Hypothalamus (tissue), 51 donors: ENCODE measurements at places on chromosomes 11 and 22.

GRCh38 chr11:105144887-105145286 lies 5.3 kb upstream of the CARD18 start:
- no peak for DNase-seq

- DNase-seq: no peak
These were observed 39.9 kb upstream of the CD5 start for GRCh38 chr11:61062181-61062930.

- DNase-seq: no peak
These were observed 63.5 kb downstream of the MICAL3 start for GRCh38 chr22:17960695-17961445.

DNA sequence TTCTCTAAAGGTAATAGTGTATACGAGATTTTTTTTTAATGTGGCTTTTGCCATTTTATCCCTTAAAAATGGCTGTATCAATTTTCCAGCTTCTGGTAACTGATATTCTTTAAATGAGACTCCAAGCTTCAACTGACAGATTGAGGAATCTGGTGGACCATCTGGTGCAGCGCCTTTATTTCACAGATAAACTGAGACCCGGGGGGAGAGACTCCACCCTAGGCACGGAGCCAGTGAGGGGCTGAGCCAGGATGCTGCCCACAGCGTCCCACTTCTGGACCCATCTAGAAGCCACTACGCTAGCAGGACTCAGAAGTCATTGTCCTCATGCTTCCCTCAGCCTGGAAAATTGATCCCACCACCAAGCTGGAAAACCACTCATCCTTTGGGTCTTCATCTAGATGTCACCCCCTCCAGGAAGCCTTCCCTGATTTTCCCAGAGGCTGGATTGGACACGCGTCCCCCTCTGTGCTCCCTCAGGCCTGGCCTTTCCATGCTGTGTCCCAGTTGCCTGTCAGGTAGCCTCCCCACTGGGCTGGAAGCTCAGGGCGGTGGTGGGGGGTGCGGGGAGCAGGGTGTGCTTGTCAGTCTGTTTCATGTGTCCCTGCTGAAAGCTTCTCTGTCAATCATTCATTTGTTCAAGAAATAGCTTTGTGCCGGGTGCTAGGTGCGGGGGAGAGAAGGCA lies 12.3 kb upstream of the CD5 start:
- no peak for DNase-seq

DNA sequence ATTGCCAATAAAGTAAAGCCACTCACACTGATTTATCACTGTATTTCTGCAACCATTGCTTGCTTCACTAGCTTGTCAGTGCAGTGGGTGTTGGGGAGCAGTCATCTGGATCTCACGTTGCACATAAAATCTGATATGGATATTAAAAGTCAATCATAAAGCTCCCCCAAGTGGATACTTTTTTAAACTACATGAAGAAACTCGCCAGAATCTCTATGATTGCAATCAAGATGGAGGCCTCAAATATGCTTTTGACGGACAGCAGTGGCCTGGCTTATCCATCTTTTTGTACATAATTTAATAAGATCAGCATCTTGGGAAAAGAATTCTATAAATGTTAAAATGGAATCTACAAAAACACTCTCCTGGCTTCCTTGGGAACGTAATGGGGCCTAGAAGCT lies 137.7 kb downstream of the WT1 start:
- no peak for DNase-seq

DNA sequence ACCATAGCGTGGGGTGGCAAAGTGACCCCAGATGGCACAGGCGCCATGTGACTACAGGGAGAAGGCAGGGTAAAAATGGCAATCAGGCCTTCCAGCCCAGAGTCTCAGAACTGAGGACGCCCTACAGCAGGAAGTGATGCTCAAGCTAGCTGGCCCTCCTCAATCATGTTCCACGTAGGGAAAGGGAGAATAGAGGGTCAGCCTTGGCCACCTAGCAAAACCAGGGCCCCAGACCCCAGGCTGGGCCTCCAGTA lies 978 bp upstream of the ANKRD13D start:
- no peak for DNase-seq

GRCh38 chr11:103315248-103315647 lies 206.0 kb downstream of the DYNC2H1 start:
- no peak for DNase-seq

- no peak for DNase-seq
These were observed 27.5 kb downstream of the ADAMTS8 start for GRCh38 chr11:130400781-130401483.

DNA sequence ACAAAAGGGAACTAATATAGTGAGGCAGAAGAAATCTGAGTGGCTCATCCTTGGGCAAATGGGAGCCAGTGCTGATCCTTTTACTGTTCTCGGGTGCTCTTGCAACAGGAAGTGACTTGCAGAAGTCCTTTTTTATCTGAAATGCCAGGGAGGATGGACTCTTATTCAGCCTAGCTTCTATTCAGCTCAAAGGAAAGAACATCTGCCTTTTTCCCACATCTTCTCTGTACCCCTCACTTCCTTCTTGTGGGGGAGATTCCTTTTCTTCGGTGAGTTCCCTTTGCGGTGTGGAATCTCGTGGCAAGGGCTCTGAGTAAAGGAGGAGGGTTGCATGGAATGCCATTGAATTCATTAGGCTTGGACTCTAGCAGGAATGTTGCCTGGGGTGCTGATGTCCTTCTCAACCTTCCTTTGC lies 76.2 kb downstream of the ZBTB16 start:
- no peak for DNase-seq

GRCh38 chr22:22401381-22401780 lies 107.2 kb downstream of the ZNF280B start:
- no peak for DNase-seq

- no peak for DNase-seq
These were observed 113.3 kb downstream of the FAM76B start for GRCh38 chr11:95676308-95676707.

GRCh38 chr11:47523490-47524225 lies 29.3 kb downstream of the CELF1 start:
- DNase-seq: no peak

DNA sequence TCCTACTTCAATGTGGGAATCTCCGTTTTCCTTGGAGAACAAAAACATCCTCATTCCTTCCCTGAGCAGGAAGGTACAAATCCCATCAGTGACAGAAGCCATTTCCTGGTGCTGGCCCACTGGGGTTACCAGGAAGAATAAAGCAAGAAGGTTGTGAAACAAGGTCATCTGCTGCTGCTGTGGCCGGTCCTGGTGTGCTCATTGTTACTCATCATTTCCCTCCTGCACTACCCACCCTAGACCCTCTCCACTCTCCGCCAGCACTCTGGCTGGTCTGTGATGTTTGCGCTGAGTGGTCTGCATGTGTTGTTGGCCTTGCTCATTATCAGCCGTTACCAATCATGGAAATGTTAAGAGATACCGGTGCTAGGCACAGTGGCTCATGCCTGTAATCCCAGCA lies 37.0 kb downstream of the OSBP2 start:
- DNase-seq: no peak
